ENCODE measurements at places on chromosomes 6 and 20.

GRCh38 chr6:21946298-21946783, 350.5 kb downstream of the PRL start:
- peak; percentile 76 for DNase-seq

GRCh38 chr20:13639150-13639497, 392 bp upstream of the TASP1 start:
- DNase-seq, result peak; percentile 19

DNA sequence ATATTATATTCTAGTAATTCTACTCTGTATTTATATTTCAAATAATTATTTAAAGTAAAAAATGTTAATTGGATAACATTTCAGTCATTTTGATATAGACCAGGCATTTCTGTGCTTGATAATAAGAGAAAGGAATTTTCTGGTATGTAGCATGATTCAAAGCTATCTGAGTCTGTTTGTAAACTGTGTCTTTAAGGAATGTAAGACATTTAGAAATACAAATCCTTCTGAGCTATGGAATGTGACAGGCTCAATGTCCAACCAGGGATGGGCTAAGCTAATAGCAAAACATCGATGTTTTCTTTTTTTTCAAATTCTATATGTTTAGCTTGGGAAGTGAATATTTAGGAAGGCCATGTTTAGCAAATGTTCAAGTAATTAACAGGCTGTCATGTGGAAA, 41.5 kb upstream of the FAM83B start:
- DNase-seq, result no peak

GRCh38 chr6:14339711-14340584, 222.4 kb downstream of the CD83 start:
- DNase-seq, result no peak

GRCh38 chr6:30898750-30899360, 9.2 kb upstream of the GTF2H4 start:
- no peak for DNase-seq

DNA sequence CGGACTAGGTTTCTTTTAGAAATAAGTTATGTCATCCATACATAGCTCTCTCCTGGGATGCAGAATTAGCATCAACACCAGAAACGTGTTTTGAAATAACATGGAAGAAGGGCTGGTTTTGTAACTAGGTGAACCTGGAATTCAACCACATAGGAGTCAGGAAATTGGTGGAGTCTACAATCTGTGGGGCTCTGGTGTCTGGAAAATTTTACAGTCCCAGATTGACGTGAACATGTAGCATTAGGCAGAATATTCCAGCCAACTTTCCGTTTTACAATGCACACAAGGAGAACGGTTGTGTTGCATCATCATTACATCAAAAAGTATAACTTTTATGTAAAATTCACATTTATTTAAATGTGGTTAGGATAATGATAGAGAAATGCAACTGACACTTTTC, 1.9 kb downstream of the KCNQ5 start:
- no peak for DNase-seq

DNA sequence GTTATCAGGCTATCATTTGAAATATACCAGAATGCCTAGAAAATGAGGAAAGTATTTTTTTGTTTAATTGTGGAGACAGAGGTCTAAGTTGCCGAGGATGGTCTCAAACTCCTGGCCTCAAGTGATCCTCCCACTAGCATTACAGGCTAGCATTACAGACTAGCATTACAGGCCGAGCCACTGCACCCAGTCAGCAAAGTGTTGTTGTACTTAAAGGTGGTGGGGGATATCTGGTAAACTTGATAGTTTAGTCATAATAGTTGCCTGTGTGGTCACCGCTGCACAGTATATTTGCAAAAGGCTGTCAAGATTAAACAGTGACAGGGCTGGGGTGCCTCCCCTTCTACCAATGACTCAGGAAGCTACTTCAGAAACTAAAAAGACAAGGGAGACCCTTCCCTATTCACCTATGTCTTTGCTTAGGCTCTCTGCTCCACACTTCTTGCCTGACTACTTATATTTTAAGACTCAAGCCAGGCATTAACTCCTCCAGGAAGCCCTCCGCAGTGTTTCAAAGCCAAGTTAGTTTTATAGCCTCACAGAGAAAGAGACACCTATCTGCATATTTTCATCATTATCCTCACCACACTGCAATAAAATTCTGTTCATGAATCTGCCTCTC, 3.1 kb upstream of the AKIRIN2 start:
- no peak for DNase-seq

DNA sequence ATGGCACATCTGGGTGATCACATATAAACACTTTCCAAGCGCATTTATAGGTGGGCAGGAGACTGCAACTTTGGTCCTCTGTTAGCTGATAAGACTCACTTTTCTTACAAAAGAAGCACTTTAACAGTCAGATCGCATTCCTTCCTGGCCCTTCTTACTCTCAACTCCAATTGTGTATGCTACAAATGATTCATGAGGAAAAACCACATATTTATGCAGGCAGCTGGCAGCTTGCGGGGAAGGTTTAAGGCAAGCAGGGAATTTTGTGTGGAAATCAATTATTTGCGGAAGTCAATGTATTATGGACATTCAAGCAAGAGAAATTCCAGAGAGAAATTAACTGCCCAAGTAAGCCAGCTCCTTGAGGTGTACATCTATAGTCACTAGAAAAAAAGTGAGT, 194.0 kb downstream of the PKHD1 start:
- DNase-seq, result no peak

- no peak for DNase-seq
Measured at GRCh38 chr6:105642708-105643107, 239.8 kb upstream of the PREP start.

DNA sequence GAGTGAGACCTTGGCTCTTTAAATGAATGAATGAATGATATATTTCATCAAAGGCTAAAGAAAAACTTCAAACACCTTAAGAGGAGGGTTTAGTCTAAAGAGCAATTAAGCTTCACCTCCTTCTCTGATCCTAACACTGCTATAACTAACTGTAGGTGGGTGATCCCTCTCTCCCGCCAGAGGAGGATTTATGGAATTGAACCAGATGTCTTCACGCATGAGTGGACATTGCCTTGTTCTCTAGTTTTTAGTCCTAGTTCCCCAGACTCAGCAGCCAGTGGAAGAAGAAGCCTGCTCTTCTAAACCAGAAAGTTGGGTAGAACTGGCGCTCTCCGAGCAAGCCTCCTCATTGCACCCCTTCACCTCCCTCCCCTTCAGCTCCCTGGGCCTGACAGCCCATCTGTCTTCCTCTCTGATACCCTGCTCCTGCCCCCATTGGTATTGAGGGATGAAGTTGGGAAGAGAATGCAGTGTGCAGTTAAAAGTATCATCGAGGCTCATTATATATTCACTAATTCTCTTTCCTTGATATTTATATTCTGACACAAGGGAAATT, 142.7 kb downstream of the ARID1B start:
- no peak for DNase-seq

GRCh38 chr6:8268606-8269005, 166.3 kb upstream of the EEF1E1 start:
- DNase-seq, result no peak

DNA sequence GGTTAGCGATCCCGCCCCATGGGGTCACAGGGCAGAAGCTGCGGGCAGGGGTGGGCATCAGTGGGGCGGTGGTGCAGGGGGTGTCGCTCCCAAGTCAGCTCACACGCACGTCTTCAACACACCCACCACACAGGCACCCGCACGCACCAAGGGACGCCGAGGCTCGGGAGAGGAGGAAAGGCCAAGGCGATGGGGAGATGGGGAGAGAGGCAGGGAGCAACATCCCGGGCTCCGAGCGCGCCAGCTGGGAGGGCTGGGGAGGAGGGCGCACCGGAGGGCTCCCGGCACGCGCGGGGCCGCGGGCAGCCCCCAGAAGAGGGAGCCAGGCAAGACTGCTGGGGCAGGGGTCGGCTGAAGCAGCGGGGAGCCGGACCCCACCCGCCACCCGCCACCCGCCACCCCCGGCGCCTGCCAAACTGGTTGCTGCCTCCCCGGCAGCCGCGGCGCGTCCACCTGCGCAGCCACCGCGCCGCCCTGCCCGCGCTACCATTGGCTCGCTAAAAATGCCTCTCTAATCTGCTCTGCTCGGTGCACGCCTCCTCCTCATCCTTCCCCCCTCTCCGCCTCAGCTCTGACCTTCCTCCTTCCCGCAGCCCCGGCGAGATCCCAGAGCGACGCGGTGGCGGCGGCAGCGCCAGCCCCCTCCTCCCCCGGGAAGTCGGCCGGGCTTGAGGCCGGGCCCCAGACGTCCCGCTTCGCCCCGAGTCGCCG, at the start of gene PACSIN1:
TSS of gene PACSIN1 (plus strand) at position 546 of the 711 bp plus-strand sequence. CDS start 60,230 bp downstream, outside the sequence.
- DNase-seq, result peak; percentile 27

- DNase-seq, result no peak
Measured at GRCh38 chr6:93419304-93420162, at the start of gene EPHA7. Gene EPHA7, minus strand, starts transcription at chr6:93419559. Its CDS starts 218 bp downstream, at chr6:93419341.

GRCh38 chr6:37557645-37558114, 58.0 kb upstream of the CCDC167 start:
- no peak for DNase-seq

GRCh38 chr6:79421001-79421411, 116.2 kb downstream of the LCA5 start:
- DNase-seq, result no peak

DNA sequence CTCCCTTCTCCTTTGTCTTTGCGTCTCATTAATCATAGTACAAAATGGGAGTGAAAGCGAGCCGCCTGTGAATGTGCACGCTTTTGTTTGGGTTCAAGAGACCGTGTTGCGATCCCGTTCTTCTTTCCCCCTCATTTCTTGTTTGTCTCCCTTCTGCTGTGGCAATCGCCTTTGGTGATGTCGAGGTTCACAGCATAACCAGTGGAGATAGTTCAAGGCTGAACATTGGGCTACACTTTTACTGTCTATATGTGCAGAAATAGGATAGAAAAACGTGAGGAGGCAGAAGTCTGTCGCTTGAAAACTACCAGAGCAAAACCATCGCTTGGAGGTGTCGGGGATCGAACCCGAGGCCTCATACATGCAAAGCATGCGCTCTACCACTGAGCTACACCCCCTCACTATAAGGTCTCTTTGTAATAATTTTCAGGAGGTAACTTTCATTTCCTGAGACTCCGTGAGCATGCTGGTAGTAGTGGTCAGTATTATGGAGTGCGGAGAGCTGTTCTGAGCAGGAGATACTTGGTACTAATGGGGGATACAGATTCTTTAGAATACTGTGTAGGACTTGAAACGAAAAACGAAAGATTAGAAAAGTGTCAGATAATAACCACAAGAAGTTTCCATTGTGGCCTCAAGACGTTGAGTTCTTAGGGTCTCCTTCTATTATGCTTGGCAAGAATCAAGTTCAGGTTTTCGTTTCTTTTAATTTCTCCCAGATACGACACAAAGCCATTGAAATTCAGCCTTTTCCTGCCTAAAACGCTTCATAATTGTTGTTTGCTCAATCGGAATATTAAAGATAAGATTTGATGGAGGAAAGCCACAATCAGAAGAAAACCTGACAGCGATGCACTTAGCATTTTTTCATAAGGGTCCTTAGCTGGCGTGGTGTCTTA, 106.6 kb downstream of the TRIM27 start:
- peak; percentile 31 for DNase-seq

GRCh38 chr6:18562726-18563125, 175.6 kb downstream of the RNF144B start:
- DNase-seq, result no peak

GRCh38 chr6:72639920-72640614, 18.2 kb downstream of the KCNQ5 start:
- no peak for DNase-seq

DNA sequence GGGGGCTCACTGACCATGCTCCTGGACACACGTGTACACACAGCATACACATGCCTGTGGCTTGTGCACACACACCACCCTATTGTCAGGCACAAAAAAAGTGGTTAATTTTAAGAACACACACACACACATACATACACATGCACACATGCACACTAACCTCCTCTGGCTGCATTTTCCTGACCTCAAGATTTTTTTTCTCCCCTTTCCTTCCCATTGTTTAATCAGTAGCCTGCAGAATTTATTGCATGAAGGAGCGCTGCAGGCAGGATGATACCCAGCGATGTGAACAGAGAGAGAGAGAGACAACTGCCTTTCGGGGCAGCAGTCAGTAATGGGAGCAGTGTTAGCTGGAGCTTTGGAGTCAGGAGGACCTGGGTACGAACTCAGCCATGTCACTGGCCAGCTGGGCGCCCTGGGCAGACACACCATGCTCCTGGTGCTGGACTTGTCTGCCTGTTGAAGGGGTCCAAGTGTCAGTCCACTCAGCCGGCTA, 990 bp upstream of the TRAF3IP2 start:
- no peak for DNase-seq

DNA sequence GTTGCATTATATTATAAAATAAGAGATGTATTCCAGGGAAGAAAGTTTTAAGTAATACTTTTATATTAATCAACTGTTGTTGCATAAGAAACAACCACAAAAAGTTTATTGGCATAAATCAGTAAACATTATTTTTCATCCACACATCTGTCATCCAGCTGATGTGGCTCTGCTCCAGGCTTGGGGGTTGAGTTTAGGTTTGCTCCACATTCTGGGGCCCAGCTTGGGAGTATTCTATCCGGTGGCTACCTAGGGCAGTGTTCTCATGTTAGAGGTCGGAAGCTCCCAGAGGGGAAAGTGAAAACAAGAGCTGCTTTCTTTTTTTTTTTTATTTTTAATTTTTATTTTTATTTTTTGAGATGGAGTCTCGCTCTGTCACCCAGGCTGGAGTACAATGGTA, 728.4 kb upstream of the FLRT3 start:
- DNase-seq, result no peak

DNA sequence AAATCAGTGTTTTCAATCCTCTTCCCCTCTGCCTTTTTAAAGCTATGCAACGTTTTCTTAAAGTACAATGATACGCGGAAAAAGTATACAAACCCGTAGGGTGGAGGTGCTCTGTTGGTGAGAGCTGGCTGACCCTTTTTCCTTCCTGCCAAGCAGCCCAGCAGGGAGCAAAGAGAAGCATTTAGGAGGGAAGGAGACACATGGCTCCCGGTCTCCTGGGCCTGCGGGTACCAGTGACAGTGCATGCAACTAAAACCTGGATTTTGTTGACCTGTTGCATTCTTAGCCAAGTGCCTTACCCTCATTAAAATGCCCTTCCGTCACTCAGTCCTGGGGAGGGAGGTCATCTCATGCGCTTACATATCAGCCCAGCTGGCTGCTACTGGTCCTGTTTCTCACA, 87.2 kb downstream of the SLX4IP start:
- no peak for DNase-seq

GRCh38 chr6:149483849-149484655, 762 bp downstream of the ZC3H12D start:
- no peak for DNase-seq

DNA sequence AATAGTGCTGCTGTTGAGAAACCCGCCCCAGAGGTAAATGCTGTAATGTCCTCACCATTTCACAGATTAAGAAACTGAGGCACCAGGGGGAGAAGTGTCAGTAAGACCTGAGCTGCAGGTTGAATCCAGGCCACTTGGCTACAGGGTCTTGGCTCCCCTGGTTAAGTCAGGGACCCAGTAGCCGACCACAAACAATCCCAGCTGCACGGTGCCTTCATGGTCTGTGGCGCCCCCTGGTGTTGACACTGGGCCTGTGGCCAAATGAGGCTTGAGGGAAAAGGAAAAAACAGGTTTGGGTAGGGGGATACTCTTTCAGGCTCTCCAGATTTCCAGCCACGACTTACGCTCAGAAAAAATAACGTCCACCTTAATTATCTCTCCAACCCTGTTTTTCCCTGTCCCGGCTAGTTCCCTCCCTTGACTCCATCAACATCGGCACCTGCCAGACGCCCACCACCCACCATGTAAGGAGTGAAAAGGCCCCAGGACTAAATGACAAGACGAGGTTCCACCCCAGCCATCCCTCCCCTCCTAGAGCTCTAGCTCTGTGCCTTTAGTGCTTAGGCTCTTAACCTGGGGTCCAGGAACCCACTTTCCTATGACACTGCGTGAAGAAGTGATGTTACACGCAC, 47.7 kb upstream of the POLR1H start:
- peak; percentile 26 for DNase-seq

GRCh38 chr20:11395581-11395980, 522.1 kb upstream of the BTBD3 start:
- no peak for DNase-seq

- DNase-seq, result peak; percentile 37
Measured at GRCh38 chr6:166258854-166259276, 49.3 kb downstream of the PRR18 start.
